Activated naive CD4-positive, alpha-beta T cell (primary cell): ENCODE measurements at places on chromosomes 6 and 20.

DNA sequence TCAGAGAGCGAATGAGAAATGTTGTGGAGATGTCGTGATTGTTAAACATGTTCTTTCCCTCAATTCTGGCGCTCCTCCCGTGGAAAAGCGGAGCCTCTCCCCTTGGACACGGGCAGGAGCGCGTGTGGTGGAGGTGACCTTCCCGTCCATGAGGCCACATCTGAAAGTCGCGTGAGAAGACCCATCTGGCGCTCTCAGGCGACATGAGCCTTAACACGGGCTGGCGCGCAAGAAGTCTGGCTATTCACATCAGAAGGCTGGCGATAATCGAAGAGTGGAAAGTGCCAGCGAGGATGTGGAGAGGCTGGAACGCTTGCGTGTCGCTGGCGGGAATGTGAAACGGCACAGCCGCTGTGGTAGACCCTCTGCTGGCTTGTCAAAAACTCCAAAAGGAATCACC lies 341.3 kb downstream of the ZFAND3 start:
- no peak for DNase-seq

GRCh38 chr20:38864662-38865061 lies 59.2 kb downstream of the PPP1R16B start:
- DNase-seq: no peak

- no peak for DNase-seq
Measured at GRCh38 chr20:32534661-32535240, 50.4 kb downstream of the NOL4L start.

- no peak for DNase-seq
Measured at GRCh38 chr6:80197474-80197873, 91.0 kb downstream of the BCKDHB start.

GRCh38 chr6:35486005-35486925 lies 10.6 kb downstream of the TEAD3 start:
- no peak for DNase-seq

GRCh38 chr20:52592567-52592966 lies 379.6 kb upstream of the TSHZ2 start:
- no peak for DNase-seq

DNA sequence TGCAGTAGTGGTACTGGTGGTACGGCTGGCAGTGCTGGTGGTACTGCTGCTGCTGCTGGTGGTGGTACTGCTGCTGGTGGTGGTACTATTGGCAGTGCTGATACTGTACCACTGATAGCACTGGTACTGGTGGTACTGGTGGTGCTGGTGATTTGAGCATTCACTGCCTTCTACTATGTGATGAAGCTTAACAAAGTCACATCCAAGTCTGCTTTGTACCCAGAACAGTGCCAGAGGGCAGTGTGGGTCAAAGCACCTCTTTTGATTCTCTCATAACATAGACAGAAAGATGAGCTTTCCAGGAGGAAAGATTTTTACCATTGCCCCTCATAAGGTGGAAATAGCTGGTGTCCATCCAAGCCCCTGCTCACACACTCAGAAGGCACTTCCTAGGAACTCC lies 48.7 kb downstream of the ANKRD6 start:
- no peak for DNase-seq

DNA sequence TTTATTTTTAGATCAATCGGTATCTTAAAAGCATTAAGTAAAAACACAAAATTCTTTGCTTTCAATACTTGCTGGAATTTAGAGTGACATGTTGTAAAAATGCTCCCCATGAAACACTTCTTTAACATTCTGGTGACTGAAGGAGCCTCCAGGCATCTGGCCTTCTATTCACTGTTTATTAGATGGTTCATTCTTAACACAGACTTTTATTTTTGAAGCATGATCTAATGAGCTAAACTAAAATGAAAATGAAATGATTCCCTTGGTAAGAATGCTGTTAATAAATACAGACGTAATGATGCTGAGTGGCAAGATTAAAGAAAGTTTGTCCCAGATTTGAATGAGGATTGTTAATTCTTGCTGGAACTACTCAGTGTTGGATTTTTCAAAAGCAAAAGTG lies 698.4 kb downstream of the TENT5A start:
- no peak for DNase-seq

GRCh38 chr6:83313882-83314281 lies 117.0 kb downstream of the ME1 start:
- no peak for DNase-seq

DNA sequence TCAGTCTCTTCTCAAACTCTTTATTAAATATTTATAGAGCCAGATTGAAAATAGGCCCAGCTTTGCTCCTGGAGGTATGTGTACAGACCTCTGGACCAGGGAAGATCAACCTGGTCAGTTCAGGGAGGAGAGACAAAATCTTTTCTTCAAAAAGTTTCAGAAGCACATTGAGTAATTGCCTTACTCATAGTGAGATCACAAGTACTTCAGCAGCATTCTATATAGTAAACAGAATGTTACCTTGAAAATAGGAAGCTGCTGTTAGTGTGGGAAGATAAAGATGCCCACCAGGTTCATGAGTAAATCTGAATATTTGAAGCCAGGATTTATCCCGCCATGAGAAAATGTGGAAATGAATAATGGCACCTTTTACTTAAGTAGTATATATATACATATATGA lies 665.9 kb upstream of the CITED2 start:
- no peak for DNase-seq

DNA sequence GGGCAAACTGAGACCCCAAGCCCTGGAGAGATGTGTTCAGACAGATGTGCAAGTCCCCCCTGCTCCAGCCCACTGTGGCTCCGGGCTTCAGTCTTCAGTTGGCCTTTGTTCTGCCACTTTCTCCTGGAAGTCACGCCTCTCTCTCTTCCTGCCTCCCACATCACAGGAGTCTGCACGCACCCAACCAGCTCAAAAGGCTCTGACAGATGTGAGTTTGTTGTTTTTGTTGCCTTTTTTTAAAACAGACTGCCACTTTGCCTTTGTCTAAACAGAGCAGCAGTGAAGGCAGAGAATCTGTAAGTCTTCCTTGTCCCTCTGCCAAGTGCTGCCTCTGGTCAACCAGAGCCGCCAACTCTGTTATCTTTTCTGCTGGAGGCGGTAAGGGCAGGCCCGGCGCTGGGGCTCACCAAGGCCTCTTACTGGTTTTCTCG lies 149.7 kb downstream of the TFAP2C start:
- no peak for DNase-seq
